Left forelimb (tissue), 1 donor: ENCODE measurements at places on chromosomes 3 and 15.

DNA sequence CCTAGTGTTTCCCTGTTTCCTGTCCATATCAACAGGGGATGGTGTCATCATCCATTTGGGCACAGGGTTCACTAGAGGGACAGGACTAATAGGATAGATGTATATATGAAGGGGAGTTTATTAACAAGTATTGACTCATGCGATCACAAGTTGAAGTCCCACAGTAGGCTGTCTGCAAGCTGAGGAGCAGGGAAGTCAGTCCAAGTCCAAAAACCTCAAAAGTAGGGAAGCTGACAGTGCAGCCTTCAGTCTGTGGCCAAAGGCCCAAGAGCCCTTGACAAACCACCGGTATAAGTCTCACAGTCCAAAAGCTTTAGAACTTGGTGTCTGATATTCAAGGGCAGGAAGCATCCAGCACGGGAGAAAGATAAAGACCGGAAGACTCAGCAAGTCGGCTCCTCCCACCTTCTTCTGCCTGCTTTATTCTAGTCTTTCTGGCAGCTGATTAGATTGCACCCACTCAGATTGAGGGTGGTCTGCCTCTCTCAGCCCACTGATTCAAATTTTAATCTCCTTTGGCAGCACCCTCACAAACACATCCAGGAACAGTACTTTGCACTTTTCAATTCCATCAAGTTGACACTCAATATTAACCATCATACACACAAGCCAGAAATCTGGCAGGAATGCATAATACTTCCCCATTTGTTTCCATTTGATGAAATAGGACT is 43.4 kb downstream of the CD200 start:
- DNase-seq = no peak

DNA sequence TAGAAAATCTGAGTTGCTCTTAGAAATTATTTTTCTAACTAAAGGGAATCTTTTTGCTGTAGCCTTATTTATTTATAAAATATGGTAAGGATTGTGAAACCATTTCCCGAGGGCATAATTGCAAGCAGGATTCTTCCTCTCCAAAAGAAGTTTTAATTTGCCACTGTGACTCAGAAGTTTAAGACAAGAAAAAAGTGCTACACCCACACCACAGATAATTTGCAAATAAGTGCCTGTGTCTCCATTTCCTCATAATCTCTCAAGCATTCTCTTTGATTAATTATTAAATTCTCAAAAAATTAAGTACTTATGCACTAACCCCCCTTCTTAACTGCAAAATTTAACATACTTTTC is 43.6 kb downstream of the RASA2 start:
- DNase-seq = no peak

GRCh38 chr15:57462381-57462780 is 86.1 kb downstream of the CGNL1 start:
- DNase-seq = no peak

DNA sequence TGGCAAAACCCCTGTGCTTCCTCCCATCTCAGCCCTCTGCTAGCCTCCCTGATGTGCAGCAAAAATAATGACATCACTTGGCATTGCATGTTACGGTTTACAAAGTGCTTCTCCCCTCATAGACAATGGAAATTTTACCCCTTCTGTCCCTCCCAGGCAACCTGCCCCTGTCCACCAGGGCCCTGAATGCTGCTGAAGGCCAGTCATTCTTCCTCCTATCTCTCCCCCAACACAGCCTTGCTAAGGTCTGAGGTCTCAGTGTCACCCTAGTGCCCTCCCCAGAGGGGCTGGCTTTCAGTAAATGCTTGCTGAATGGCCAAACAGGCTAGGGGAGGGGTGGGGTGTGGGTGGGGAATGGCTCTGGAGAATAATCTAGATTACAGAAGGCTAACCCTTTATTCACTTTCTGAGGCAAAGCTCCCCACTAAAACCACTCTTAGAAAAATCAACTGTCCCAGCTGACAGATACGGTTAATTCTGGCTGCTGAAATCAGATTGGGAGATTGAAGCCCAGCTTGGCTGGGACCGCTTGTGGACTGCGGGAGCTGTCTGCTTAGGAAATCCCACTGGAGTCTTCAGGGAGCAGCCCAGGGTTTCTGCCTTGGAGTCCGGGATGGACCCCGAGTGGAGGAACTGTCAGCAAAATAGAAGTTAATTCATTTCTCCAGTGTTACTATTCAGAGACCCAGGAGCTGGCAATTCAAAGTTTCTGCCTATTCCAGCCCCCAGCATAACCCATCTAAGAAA is 22.9 kb downstream of the ANP32A start:
- no peak for DNase-seq

GRCh38 chr3:28743831-28744230 is 395.2 kb upstream of the AZI2 start:
- DNase-seq = no peak
